ENCODE measurements at places on chromosomes 1 and 21.

GRCh38 chr1:208233546-208233945 lies 10.6 kb downstream of the PLXNA2 start:
- no peak for DNase-seq

DNA sequence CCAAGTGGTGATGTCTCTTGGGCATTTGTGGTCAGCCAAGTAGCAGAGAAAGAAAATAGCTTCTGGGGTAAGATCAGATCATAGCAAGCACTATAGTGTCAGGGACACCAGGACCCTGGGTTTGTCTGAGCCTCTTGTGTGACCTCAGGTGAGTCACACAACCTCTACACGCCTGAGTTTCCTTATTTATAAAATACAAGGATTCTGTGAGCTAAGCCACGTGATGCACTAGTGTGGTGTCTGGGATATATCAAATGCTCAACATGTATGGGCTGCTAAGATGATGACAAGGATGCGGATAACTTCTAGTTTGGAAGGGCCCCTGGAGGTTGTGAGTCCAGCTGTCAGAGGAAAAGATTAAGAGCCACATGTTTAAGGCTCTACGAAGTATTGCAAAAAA lies 24.5 kb upstream of the ZNF436 start:
- no peak for DNase-seq

DNA sequence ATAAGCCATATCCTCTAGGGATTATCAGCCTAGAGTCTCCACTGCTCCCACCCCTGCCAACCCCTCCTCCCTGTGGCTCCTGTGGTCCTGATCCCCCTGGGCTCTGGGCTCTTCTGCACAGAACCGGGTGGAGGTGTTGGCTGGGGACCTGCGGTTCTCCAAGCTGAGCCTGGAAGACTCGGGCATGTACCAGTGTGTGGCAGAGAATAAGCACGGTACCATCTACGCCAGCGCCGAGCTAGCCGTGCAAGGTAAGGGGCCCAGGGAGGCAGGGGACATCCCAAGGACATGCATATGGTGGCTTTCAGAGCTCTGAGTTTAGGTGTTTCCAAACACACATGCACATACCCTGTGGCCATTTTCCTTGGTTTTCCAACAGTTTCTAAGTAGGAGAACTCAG lies 19.3 kb downstream of the CNTN2 start:
- DNase-seq, result no peak

GRCh38 chr1:119366424-119366823 lies 2.2 kb upstream of the HAO2 start:
- DNase-seq, result no peak

- peak; percentile 66 for DNase-seq
Measured at GRCh38 chr1:9294405-9294773, 1.7 kb downstream of the SPSB1 start.

- no peak for DNase-seq
Measured at GRCh38 chr1:67190942-67191341, 24.7 kb downstream of the IL23R start.

DNA sequence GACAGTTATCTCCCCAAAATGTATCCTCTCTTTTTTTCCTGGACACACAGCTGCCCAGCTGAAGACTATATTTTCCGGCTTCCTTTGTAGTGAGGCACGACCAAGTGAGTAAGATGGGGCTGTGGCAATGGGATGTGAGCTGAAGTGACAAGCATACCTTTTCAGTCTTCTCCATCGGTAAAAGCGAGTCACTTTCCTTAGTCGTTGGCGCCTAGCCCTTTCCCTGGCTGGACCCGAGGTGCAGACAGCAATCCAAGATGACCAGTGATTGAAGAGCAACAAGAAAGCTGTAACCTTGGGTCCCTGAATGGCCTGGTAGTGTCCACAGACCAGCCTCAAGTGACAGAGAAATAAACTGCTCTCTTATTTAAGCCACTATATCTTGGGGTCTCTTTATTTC lies 155.2 kb downstream of the NR5A2 start:
- no peak for DNase-seq

DNA sequence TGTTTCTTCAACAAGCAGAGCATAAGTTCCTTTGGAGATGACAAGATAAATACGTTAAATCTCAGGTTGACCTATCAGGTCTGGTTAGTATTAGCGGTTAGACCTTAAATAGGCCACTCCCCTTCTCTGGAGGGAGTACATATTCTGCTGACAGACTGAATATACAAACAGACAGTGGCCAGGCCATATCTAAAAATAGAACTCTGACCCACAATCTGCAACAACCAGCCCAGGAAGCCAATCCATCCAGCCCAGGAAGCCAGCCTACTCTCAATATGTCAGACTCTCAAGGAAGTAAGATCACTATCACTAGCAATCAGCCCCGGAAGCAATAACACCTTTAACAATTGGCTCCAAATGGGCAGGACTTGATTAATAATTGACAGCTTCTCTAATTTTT lies 6.7 kb downstream of the IL20 start:
- no peak for DNase-seq

- no peak for DNase-seq
Measured at GRCh38 chr1:158011714-158012113, 18.3 kb downstream of the KIRREL1 start.

DNA sequence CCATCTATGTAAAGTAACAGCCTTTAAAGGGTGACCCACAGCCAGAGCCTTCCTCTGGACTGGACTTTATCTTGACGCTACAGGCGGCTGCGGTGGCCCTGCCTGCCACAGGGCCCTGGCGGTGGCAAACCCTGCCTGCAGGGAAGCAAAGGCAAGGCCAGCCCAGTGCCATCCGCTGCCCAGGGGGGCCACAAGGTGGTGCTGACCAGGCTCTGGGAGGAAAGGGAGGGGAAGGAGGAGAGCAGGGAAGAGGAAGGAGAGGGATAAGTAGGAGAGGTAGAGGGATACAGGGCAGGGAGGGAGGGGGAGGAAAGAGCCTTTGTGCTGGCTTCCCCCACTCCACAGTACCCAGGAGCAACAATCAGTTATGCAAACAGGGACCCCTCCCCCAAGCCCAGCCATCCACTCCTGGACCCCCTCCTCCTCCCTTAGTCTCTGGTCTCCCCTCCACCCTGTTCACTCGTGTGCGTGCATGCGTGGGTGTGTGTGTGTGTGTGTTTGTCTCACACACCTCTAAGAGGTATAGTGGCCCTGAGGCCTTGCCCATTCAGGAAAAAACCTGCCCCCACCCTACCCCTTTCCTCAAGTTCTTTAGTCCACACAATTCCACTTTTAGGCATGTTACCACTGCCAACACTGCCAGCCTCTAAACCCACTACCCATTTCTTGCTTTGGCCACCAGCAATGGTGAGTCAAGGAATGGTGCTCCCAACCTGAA lies 30.3 kb downstream of the SSBP3 start:
- DNase-seq, result no peak

- DNase-seq, result peak; percentile 29
Measured at GRCh38 chr21:32921632-32922230, 104.0 kb upstream of the OLIG2 start.

DNA sequence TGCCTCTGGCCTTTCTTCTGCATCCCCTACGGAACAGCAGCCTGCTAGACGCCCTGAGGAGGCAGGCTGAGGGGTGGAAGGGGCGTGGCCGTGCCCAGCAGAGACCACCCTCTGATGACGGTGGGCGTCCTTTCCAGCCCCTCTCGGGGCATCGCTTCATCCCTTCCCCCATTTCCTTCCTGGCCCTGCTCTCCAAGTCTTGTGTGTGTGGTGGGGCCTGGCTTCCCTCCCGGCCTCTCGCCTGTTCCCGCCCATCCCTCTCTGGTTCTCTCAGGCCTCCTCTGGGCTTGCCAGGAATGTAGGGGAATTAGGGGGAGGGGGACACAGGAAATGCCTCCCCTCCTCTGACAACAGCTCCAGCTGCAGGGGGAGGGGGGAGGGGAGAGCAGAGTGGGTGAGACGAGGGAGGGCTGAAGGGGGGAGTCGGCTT lies 51.1 kb downstream of the SKI start:
- peak; percentile 90 for DNase-seq

- DNase-seq, result no peak
Measured at GRCh38 chr1:233224311-233224710, 71.2 kb downstream of the PCNX2 start.

DNA sequence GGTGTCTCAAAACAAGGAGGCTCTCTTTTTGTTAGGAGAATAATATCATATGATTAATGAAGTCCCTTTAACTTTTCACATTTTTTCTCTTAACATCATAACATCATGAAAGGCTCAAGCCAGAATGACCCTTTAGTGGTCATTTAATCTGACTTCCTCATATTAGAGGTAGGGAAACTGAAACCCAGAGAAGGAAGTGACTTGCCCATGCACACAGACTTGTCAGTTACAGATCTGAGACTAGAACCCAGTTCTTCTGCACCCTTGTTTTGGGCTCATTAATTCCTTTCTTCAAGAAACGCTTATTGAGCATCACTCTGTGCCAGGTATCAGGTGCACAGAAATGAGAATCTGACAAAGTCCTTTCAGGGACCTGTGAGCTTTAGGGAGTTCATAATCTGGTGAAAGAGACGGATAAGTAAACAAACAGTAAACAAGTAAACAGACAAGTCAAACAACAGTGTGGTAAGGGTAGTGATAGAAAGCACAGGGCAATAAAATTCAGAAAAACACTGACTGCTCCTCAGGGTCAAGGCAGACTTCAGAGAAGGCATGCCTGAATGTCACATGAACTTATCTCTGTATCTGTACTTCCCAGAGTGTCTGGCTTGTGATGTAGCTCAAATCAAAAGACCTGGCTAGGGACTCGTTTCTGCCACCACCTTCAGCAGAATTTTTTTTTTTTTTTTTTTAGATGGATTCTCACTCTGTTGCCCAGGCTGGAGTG lies 38.3 kb upstream of the OSBPL9 start:
- no peak for DNase-seq

GRCh38 chr1:22916471-22916820 lies 56.2 kb downstream of the LACTBL1 start:
- peak; percentile 9 for DNase-seq

GRCh38 chr1:209767096-209767495 lies 11.2 kb downstream of the TRAF3IP3 start:
- no peak for DNase-seq

GRCh38 chr21:21463456-21463855 lies 465.2 kb downstream of the NCAM2 start:
- no peak for DNase-seq

GRCh38 chr1:25732821-25733220 lies 67.2 kb upstream of the SELENON start:
- DNase-seq, result no peak

- no peak for DNase-seq
Measured at GRCh38 chr1:2498648-2499047, 22.6 kb downstream of the PLCH2 start.

GRCh38 chr1:157774412-157774811 lies 2.5 kb downstream of the FCRL2 start:
- no peak for DNase-seq

- DNase-seq, result no peak
Measured at GRCh38 chr1:201884425-201884824, 4.3 kb upstream of the SHISA4 start.

DNA sequence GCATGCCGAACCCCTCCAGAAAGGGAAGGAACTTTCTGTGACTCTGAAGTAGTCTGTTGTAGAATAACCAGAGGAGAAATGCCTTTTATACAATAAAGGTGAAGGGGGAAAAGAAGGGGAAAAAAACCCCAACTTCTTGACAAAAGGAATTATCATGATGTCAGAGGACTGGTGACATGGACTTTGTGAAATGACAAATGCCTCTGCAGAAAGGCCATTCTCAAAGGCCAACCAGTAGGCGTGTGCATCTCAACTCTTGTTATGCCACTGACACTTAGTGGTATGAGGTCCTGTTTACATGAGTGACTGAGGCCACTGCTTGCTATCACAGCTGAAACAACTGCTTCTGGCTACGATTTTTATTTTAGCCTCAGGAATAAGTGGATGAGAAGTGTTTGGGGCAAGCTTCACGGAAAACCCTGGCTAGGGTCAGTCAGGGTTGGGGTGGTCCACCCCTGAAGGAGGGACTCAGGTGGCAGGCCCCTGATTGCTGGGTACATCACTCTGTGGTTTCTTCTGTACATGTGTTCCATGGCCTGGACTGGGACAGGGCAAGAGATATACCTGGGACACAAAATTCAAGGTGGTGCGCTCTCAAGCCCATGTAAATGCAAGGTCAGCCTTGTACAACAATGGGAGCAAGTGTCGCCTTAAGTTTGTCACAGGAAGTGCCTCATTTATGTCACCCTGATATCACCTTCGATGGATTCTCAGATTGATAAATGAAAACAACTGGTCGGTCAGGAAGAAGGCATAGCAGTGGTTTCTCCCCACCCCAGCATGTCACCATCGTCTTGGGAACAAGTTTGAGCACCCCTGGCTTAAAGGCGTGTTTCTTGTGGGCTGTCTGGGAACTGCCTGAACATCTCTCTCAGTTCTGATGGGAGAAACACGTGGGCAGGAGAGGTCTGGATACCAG lies 12.4 kb downstream of the RUNX1 start:
- no peak for DNase-seq
